ENCODE measurements at places on chromosomes 12 and 14.

GRCh38 chr12:65966852-65967593, 142.7 kb downstream of the HMGA2 start:
- no peak for DNase-seq

DNA sequence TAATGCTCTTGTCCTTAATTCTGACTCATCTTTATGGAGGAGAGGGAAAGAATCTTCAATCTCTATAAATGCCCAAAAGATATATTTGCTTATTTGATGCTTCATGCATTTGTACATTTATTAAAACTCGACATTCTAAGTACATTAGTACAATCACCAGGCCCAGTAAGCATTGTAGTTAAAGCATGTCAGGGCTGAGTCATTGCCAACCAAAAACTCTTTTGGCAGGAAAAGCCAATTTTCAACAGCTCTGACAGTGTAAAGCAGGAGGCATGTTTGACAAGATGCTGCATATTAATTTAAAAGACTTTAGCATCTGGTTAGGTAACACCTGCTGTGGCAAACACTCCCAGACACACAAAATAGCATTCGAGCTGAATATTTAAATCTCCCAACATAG, 290.9 kb downstream of the PPFIA2 start:
- DNase-seq = no peak

DNA sequence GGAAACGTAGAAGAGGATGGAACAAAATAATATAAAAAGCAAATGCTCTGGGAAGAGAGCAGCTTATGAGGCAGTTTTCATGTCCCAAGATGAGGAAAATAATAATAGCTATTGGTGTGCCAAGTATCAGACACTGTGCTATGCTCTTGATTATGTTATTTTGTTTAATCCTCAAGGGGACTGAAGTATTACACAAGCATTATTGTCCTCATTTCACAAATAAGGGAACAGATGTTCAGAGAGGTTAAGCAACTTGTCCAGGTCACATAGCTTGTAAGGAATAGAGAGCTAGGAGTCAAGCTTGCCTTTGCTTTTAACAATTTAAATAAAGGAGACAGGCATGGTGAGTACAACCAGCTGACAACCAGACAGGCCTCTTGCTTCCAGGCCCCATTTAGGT, 26.9 kb upstream of the LTBP2 start:
- DNase-seq = no peak

DNA sequence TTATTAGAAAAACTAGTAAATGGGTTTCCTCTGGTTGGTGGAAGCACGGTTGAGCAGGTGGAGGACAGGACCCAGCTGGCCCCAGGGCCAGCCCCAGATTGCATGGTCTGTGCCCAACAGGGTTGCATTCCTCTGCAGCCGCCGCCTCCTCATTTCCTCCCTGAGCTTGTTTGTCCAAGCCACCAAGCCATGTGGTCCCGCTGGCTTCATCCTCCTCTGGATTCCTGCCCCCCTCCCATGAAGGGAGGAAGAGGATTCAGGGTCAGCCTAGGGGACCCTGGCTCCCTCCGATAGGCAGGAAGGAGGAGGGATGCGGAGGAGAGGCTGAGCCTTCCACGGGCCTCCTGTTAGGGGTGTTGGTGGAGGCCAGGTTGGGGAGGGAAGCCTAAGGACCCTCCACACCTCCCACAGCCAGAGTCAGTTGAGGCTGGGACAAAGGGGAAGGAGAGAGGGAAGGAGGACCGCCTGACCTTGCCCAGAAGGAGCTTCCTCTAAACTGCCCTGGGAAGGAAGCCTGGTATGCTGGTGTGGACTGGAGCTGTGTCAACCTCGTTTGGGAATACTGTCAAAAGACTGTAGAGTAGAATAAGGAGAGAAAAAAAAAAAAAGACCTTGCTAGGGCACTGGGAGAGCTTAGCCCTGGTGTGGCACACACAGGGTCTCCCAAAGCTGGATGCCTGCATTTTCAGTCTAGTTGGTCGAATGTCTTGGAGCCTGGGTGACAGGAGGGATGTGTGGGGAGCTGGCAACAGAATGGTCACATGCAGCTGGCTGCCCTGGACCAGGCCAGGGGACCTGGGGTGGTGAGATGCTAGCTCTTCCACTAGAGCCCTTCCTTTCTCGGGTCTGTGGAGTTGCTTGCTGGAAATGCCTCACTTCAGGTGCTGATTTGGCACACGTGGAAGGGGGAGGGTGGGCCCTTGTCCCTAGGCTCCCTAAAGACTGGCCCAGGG, 42.4 kb downstream of the PLEKHG3 start:
- DNase-seq = no peak

- DNase-seq = no peak
These were observed 29.7 kb downstream of the CLEC1A start for GRCh38 chr12:10069099-10069498.

DNA sequence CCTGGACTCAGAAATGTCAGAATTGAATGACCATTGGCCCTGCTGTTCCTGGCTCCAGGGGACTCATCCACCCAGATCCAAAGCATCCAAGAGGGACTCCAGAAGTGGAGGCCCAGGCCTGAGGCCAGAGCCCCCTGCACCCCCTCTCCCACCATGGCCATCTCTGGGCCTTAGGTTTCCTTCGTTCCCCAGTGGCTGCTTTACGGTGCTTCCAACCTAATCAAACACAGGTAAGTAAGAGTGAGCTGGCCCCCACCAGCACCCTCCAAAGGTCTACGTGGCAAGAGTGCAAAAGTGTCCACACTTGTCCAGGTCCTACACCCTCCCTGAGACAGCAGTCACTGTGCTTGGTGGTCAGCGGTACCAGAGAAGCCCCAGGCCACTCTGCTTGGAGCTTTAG, 139.0 kb downstream of the DPF3 start:
- no peak for DNase-seq

GRCh38 chr14:47626151-47627035, 49.0 kb downstream of the MDGA2 start:
- no peak for DNase-seq

GRCh38 chr14:85413836-85414526, 116.0 kb upstream of the FLRT2 start:
- no peak for DNase-seq

DNA sequence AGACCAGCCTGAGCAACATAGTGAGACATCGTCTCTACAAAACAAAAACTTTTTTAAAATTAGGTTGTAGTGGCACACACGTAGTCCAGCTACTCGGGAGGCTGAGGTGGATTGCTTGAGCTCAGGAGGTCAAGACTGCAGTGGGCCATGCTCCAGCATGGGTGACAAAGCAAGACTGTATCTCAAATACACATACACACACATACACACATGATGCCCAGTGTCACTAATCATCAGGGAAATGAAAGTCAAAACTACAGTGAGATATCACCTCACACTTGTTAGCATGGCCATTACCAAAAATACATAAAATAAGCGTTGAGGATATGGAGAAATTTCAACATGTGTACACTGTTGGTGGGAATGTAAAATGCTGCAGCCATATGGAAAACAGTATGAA, 33.2 kb upstream of the KICS2 start:
- DNase-seq = no peak

- no peak for DNase-seq
These were observed 91.2 kb downstream of the RCOR1 start for GRCh38 chr14:102683399-102684297.

- no peak for DNase-seq
These were observed 100.7 kb downstream of the ZFC3H1 start for GRCh38 chr12:71562676-71563595.

DNA sequence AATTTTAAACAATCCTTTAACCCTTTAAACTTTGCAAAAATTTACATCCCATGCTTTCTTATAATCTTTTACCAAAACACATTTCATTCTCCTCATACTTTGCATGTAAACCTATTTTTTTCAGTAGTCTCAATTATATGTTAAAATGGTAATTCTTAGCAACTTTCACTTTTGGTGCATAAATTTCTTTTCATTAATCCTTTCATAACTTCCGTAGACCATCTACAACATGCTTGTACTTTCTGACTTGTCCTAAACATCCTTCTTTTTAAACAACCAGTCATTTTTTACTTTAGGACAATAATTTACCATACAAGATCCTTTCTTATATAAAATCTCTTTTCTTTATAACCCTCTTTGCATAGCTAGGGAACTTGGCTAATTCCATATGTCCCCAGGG, 19.5 kb downstream of the CCDC91 start:
- no peak for DNase-seq

DNA sequence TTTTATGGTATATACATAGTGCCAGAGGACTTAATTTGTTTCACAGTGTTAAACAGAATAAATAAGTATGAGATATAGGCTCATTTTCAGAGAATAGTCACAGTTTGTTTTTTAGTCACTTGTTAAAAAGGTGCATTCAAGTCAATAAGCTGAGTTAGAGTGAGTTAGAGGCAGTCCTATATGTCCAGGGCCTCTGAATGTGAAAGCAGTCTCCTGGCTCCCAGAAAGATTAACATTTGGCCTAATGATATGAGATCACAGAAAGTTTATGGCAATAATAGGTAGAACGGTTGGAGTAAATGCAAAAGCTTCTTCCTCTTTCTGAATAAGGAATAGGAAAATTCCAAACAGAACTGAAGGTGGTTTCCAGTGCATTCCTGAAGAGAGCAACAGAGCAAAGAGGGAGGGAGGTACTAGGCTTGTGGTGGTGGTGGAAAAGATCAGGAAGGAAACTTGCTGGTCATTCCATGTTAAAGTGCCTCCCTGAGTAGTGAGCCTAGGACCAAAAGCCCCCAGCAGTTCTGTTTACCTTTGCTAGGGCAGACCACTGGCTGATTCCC, 54.4 kb downstream of the SLC38A4 start:
- no peak for DNase-seq

- no peak for DNase-seq
These were observed 4.1 kb upstream of the IFNG start for GRCh38 chr12:68163560-68164081.

DNA sequence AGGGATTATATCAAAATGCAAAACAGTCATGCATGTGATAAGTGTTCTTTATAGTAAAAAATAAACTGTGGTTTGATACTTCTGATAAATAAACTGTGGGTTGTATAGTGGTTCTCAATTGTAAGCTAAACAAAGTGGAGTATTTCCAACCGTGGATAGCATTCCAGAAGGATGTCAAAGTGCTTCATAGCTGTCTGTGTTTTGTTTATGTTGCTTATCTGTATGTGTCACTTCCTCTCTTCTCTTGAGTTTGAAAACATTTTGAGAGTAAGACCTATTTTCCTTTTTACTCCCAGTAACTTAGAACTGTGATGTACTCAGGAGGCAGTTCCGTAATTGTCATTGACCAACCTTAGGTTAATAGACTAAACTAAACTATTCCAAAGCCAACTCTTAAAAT, 415.8 kb downstream of the TMTC2 start:
- DNase-seq = no peak

DNA sequence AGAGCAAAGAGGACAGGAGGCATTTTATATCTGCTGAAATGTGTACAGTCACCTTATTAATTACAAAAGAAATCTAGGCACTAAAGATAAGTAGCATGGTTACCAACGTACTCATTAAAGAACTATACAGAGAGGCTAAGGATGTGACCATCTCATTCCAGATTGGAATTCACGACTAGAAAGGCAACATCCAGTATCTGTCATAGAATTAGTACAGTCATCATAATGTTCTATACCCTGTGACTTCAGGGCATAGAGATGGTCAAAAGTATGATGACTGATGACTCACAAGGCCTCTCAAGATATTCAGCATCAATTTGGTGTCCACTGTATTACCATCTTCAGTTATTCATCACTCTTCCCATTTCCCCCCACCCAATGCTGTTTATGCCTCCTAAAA, 144.0 kb upstream of the PLEKHG7 start:
- DNase-seq = no peak

DNA sequence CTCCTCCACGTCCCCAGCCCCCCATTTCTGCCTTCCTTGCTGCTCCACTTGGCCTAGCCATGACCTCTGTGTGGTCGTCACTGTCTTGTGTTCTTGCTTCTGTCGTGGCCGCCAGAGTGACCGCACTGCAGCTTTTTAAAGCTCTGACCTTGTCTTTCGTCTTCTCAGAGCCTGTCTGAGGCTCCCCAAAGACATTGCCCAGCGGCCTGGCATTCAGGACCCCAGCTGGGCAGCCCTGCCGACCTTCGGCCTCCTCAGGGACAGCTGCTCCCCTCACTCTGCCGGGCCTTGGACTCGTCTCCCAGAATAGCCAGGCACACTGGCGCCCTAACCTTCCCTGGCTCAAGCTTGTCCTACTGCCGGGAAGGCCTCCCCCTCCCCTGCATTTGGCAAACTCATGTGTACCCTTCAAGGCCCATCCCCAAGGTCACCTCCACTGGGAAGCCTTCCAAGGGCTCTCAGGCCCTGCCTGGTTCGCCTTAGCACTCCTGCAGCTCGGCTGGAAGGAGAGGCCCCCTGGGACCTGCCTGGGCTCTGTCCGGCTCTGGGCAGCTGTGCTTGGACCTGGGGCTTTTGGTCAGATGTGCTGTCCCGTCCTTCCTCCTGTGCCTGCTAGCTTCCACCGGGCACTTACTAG, 15.7 kb upstream of the DLK1 start:
- no peak for DNase-seq

DNA sequence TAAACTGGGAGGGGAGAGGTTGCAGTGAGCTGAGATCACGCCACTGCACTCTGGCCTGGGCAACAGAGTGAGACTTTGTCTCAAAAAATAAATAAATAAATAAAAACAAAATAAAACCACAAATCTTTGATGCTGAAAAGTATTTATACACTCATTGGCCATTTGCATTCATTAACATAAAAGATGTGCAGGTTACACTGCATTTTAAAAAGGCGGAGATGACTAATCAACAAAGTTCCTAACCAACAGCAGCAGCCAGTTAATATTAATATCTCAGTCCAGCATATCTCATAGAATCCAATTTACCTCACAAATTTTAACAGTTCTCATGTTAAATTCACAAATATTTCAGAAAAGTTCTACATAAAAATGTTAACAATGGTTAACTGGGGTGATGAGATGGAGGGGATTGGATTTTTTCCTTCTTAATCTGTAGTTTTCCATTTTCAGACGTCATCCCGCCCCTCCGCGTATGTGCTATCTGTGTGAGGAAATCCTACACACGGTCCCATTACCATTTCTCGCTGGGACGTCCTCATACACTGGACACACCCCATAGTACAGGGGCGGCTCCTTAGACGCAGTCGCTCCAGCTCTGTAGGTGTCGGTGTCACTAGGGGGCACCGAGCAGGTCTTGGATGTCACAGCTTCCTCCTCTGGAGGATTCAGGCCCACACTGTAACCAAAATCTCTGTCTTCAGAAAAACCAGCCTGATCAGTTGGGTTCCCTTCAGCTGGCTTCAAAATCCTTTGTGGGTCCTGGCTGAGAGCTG, 7.3 kb downstream of the ANKLE2 start:
- no peak for DNase-seq

GRCh38 chr14:99971941-99972747, 93.1 kb upstream of the EVL start:
- no peak for DNase-seq

DNA sequence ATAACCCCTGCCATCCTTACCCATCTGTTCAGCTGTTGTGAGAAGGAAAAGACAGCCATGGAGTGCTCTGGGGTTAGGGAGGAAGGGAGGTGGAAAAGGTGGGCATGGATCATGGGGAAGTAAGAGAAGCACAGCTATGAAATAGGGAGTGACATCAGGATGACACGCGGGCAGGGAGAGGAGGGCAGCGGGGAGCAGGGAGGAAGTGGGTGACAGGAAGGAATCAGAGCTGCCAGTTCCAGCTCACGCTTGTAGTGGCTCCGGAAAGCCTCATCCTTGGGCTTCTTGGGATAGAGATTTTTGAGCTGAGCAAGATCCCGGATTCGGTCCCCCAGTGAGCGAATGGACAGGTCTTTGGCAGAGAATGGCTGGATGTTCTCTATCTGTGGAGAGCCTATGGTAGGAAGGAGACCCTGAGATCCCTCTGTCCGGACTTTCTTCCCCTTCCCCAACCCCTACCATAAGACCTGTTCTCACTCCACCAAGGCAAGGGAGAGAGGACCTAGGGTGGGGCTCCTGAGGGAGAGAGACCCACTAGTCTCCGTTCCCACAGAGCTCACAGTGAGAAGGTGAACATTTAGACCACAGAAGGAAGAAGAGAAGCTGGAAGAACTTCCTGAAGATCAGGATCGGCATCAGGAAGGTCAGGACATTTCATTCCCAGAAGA, 10.3 kb downstream of the NAB2 start:
- DNase-seq = no peak
